ENCODE measurements at places on chromosomes 1 and 21.
A peak's percentile ranks its signal among the peaks of the same experiment; 100 is the strongest.

- no peak for DNase-seq
These were observed 153.6 kb upstream of the SAMSN1 start for GRCh38 chr21:14699433-14700407.

DNA sequence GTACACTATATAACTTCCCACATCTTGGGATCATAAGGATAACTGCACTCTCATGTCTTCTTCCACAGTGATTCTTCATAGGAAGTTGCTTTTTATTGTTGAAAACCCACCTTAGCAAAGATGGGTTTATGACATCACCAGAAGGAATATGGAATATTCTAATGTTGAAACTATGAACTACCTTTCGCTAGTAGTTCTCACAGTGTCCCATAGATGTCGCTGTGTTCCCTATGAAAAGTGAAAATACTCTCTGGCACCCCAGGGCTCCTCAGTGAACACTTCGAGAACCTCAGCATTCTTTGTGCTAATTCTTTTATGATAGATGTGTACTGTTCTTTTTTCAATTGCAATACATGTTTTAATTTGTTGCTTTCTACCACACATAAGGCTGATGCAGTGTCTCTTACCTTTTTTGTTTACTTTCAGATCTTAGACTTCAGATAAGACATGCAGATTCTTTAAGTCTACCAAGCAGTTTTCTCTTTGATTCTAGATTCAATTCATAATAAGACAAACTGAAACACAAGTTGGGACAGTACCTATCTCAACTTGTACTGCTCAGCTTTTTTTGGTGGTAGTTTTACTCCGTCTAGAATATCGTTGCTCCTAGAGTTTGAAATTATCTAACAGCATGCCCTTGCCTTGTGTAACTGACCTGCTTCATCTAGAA is 90.8 kb downstream of the GTF2B start:
- DNase-seq = peak; percentile 6

GRCh38 chr21:32141318-32141633 is 137.6 kb downstream of the MIS18A start:
- DNase-seq = no peak

GRCh38 chr1:41919764-41920397 is 1.2 kb upstream of the HIVEP3 start:
- DNase-seq = peak; percentile 37

DNA sequence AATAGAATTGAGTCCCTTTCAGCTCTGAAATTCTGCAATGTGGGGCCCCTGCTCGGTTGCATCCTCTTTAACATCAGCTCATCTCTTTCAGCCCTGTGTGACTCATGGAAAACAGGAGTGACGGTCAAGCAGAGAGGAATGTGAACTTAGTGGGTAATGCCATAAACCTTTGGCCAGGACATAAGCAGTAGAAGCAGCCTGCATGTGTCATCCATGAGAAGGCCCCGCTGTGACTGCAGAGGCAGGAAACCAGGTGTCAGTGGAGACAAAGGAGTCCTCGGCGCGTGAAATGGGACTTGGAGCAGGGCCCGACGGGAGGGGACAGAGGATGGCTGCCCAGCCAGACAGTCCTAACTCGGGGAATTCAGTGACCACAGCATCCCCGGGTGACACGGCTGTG is 21.1 kb upstream of the EPHB2 start:
- no peak for DNase-seq

- DNase-seq = no peak
These were observed 375.7 kb upstream of the CAMK1G start for GRCh38 chr1:209207701-209208286.

- DNase-seq = no peak
These were observed 8.7 kb upstream of the COL6A1 start for GRCh38 chr21:45972716-45973474.

DNA sequence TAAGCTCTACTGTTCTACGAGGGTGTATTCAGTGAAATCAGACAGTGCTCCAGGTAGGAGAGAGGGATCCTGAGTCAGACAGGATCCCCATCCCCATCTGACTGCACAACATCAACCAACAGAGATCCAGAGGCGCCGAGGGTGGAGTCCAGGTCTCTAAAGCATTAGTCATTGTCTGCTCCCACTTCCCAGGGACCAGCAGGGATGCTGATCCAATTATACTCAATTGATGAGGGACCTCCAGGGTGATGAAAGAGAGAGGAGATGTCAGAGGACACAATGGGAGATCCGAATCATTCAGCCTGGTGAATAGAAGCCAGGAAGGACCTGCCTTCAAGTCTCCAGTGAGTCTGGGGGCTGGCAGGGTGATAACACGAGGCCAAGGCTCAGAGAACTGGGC is 39.5 kb upstream of the STMN1 start:
- no peak for DNase-seq

- no peak for DNase-seq
These were observed 10.5 kb upstream of the LAX1 start for GRCh38 chr1:203754455-203754864.

- DNase-seq = no peak
These were observed 111.3 kb downstream of the GLIS1 start for GRCh38 chr1:53627666-53628065.

DNA sequence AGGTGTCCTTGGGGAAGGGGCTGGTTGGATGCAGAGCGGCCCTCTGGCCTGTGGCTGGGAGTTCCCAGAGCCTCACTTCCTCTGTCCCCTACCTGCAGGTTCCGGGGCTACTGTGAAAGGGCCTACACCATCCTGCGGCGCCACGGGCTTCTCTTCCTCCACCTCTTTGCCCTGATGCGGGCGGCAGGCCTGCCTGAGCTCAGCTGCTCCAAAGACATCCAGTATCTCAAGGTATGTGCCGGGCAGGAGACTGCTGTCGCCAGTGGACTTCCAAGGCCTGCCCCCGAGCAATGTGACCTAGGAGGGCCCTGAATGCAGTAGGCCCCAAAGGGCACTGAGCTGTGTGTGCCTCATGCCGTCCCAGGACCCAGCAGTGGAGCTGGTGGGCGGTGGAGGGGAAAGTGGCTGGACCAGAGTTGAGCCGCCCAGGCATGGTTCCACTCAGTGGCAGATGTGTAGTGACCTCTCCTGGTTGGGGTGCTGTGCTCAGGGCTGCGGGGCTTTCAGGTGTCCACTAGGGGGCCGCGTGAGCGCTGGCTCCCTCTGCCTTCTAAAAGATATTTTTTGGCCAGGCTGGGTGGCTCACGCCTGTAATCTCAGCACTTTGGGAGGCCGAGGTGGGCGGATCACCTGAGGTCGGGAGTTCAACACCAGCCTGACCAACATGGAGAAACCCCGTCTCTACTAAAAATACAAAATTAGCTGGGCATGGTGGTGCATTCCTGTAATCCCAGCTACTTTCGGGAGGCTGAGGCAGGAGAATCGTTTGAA is 73.4 kb downstream of the PIK3CD start:
- peak; percentile 48 for DNase-seq

DNA sequence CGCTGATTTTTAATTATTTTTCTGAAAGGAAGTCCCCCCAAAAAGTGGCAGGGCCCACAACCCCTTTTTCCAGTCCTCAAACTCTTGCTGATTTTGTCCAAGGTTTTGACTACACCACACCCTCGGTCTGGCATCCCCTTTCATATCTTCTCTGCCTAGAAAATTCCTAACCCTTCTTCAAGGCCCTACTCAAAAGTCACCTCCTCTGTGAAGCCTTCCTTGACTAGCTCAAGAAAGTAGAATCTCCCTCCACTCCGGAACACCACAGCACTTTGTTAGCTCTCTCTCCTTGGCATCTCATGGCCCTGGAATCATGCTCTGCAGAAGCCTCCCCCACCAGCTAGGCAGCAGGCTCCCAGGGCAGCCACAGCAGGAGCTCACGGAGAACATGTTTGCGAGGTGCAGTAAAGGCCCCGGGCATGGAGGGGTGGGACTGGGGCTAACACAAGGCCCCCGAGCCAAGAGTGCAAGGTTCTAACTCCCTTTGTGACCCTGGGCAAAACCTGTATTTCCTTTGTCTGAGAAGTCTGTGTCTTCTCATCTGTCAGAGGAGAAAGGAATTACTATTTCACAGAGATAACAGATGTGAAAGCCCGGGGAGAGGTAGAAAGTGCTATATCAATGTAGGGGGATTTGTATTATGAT is 17.7 kb upstream of the S100A7 start:
- DNase-seq = no peak

- no peak for DNase-seq
These were observed 9.2 kb upstream of the CHAF1B start for GRCh38 chr21:36375994-36376393.

DNA sequence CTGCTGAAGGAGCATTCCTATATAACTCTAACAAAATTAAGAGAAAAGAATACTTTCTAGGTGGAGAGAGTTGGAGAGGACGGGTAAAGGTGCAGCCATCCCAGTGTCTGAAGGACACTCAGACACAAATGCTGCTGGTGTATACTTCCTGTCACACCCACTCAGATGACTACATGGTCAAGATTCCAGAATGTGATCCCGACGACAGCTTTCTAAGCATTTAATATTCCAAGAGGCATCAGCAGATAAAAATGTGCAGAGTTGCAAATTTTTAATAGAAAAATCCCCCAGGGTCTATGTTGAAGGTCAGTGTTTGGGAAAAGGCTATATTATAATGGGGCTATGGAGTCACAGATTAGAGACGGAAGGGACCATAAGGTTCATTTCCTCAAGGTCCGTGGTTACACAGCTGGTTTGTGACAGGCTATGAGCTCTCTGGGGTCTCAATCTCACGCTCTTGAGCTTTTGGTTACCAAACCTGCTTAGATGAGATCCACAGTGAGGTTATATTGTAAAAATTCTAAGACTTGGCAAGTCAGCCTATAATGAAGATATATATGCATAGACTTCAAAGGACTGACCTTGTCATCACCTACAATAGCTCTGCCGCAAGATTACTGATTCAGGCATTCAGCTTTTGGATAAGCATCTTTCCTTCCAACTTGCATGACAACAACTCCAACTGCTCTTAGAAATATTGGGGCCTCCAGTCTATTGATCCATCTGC is 35.1 kb downstream of the ZNF281 start:
- DNase-seq = no peak
